ENCODE measurements at places on chromosomes 1 and 21.

GRCh38 chr1:228400237-228400651 lies 6.4 kb downstream of the TRIM11 start:
- DNase-seq, result no peak

- no peak for DNase-seq
These were observed 1054.4 kb downstream of the AMY1C start for GRCh38 chr1:104804147-104804546.

GRCh38 chr1:216632980-216633379 lies 90.2 kb downstream of the ESRRG start:
- DNase-seq, result peak; percentile 52

DNA sequence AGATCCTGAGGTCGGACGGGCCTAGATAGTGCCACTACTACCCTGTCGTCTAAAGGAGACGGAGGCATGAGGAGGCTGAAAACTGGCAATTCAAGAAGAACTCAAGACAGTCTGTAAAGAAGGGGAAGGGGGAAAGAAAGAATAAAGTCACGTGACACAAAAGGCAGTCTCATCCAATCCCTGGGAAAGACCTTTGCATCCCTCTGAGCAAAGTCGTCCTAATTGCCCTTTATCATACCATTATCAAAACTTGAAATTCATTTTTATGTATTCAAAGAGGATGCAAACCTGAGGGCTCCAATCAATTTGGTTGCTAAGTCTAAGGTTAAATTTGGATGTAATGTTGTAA lies 2.2 kb downstream of the DUSP10 start:
- no peak for DNase-seq

DNA sequence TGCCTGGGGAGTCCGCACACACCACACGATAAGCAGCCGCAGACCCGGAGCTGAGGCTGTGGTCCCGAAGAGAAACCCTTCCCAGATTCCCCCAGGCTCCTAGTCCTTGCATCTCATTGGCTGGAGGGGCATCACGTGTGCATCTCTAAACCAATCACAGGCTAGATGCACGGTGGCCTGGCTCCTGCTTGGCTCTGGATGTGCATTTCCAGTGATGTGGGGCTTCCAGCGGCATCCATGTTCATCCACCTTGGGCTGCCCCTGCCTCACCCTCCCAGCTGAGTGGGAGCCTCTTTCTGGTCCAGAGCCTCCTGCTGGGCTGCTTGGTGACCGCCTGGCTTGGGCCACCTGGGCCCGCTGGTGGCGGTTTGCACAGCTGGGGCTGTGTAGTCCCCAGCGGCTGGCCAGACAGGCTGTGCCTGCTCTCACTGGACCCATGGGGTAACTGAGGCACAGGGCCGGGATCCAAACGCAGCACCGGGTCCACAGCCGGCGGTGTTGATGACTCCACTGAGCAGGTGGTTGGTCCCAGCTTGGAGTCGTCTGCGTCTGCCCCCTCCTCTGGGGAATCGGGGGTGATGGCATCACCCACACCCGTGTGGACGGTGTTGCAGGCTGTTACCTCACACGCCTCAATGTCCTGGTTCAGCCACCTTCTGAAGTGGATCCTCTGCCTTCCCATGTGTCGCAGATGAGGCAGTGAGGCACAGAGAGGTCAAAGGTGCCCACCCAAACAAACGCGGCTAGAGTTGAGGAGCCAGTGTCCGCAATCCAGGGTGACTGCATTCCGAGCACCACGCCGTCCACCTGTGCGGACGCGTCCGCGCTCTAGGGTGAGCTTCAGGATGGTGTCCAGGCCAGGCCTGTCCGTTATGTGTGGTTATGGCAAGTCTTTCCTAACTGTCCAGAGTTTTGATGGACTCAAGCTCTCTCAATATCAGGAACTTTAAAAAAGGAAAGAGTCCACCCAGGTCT lies 41.3 kb downstream of the COL6A1 start:
- no peak for DNase-seq

GRCh38 chr1:42936309-42937078 lies 22.2 kb downstream of the SLC2A1 start:
- no peak for DNase-seq

- no peak for DNase-seq
These were observed 151.3 kb downstream of the CLIC6 start for GRCh38 chr21:34820051-34820450.

GRCh38 chr1:44422161-44422560 lies 17.1 kb downstream of the RNF220 start:
- no peak for DNase-seq

GRCh38 chr21:40833184-40833583 lies 13.8 kb downstream of the DSCAM start:
- DNase-seq, result no peak

DNA sequence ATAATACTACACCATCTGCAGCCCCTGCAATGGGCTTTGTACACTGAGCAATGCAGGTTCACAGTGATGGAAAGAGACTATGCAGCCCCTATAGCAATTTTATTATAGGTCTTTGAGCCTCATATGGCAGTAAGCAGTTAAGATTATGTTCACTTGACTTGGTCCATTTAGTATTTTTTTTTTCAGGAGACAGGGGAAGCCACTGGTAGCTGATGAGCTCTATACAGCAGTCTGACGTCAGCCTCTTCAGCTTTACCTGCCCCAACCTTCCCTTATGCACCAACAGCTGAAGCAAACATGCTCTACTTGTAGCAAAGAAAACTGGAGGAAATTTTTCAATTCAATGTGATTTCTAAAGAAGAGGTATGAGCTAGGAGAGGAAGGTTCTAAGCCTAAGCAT lies 32.2 kb downstream of the AIDA start:
- DNase-seq, result no peak

GRCh38 chr1:196070940-196071339 lies 537.3 kb downstream of the KCNT2 start:
- no peak for DNase-seq

- no peak for DNase-seq
These were observed 46.7 kb downstream of the GALNT2 start for GRCh38 chr1:230113593-230114236.

DNA sequence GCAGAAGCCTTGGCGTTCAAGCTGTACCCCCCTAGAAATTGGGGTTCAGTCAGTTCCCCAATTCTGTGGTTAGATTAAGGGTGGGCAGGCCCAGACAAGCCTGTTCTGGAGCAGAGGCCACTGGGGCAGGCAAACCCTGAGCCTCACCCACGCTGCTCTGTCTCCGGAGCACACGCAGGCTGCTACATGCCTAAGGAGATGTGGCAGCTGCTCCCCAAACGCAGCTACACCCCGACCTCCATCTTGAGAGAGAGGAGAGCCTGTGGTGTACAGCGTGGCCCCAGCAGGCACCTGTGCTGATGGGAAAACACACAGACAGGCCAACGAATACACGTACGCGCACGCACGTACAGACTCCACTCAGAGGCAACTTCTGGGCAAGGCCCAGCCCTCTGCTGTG lies 33.9 kb upstream of the GRHL3 start:
- DNase-seq, result no peak

GRCh38 chr1:22428672-22429071 lies 23.0 kb upstream of the ZBTB40 start:
- no peak for DNase-seq

GRCh38 chr1:115246526-115246925 lies 91.5 kb downstream of the NGF start:
- DNase-seq, result no peak

- DNase-seq, result no peak
These were observed 78.3 kb downstream of the CLEC20A start for GRCh38 chr1:178418284-178418955.

- DNase-seq, result no peak
These were observed 86.3 kb downstream of the CAMK2N1 start for GRCh38 chr1:20399606-20400180.

DNA sequence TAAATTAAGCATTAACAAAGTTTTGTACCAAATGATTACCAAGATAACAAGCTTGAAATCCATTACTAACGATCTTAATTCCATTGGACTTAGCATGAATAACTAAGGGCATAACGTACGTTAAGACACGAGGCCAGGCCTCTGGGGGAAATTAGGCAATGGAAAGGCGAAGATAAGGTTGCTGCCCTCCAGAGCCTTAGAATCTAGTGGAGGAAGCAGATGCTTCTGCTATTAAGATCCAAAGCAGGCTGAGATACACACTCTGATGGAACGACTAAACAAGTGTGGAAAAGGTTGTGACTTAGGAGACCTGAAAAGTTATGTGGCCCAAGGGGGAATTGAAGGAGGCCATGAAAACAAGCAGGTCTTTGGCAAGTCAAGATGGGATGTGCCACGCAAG lies 6.0 kb downstream of the AKNAD1 start:
- DNase-seq, result no peak

GRCh38 chr1:200245473-200245872 lies 164.4 kb downstream of the ZNF281 start:
- no peak for DNase-seq

GRCh38 chr1:167022384-167022783 lies 33.3 kb downstream of the MAEL start:
- DNase-seq, result no peak

DNA sequence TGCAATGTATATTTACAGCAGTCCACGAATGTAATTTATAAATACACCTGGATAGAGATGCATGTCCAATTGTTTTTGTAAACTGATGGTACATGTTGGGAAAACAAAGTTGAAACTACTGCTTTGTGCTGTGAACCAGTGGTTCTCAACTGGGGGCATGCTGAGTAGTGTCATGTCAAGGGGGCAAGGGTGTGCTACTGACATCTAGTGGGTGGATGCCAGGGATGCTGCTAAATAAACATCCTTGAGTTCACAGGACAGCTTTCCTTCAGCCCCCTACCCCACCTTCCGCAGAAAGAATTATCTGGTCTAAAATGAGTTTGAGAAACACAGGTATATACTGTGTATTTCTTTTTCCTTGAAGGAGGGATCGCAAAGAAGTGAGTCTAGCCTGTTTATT lies 95.9 kb downstream of the RASAL2 start:
- peak; percentile 78 for DNase-seq
